ENCODE measurements at places on chromosomes 3 and 15.

DNA sequence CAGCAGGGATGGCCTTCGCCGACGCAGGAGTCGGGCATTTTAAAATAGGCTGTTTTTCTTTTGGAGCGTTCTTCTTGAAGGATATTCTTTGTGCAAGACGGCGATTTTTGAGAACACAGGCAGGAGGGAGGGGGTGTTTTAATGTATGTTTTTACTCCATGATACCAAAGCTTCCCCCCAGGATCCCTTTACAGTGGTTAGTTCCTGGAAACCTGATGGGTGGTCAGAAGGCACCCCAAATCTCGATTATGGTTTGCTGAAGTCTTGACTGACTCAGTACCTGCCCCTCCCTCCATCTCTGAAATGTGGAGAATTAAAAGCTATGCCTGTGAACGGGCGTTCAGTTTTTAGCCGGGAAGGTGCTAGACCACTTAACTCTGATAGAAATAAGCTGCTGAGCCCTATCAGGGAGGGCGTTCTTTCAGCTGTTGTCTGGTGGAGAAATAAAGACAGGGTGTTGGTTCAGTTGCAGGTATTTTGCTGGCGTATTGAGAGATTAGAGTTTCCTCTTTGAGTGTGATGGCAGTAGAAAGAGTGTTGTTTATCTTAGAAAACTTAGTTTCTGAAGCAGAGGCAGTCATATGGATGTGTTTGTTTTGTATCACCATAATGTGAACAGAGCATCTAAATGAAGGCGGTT lies 3.4 kb downstream of the IGF1R start:
- no peak for DNase-seq

DNA sequence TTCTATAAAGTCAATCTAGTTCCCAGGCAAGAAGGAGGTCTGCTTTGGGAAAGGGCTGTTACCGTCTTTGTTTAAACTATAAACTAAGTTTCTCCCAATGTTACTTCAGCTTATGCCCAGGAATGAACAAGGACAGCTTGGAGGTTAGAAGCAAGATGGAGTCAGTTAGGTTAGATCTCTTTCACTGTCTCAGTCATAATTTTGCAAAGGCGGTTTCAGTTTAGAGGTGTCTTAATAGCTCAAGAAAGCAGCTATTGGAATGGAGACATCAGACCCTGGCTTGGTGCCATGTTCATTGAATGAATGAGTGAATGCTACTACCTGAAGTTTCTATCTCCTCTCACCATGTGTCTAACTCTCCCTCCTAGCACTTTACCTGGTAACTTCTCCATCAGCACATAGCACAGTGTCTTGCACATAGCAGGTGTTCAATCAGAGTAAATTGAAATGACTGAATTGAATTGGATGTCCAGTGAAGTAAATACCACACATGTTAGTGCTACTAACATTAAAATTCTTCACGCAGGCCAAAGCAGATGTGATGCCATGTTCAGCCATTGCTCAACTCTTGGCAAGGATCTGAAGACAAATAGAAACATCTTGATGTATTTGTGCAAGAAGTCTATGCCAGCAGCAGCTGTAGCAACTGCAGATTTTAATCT lies 28.2 kb downstream of the CLEC3B start:
- no peak for DNase-seq

GRCh38 chr3:55091381-55092225 lies 163.7 kb upstream of the LRTM1 start:
- no peak for DNase-seq

DNA sequence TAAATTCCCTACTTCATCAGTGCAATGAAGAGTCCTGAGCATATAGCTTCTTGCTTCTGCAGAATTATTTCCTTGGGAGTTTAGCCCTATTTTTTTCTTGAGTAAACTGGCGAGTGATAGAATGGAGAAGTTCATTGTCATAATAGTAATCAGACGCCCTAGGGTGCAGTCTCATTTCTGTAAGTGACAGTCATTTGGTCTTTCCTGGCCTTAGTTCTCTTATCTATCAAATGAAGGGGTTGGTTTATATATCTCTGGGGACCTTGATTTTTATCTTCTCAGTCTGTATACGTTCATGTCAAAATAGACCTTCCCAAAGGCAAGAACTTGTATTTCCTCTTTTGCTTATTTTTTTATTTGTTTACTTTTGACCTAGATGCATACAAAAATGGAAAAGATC lies 9.9 kb upstream of the ALPK3 start:
- no peak for DNase-seq

GRCh38 chr15:75230551-75231371 lies 27.4 kb upstream of the GOLGA6C start:
- no peak for DNase-seq

DNA sequence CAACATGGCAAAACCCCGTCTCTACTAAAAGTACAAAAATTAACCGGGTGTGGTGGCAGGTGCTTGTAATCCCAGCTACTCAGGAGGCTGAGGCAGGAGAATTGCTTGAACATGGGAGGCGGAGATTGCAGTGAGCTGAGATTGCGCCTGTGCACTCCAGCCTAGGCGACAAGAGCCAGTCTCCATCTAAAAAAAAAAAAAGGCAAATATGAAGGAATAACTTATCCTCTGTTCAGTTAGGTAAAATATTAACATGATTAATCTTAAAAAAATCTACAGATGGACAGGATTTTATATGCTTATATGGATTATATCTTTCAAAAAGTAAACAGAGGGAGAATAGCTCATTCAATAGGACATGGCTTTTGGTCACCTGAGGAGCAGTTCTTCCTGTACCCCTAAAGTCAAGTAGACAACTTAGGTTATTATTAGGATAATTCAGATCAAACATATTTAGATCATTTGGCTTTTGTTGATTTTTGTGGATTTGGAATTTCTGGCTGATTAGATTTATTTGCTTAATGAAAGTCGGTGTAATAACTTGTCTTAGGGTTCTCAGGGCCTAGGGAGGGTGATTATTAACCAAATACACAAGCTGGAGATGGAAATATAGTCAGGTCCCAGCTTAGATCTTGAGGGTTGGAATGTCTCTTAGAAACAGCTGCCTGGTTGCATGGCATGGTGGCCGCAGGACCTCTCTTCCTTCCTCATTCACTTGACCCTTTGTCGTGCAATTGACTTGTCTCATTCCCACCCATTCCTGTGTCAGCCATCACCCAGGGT lies 82.1 kb upstream of the ONECUT1 start:
- no peak for DNase-seq

GRCh38 chr3:184241447-184242296 lies 7.1 kb downstream of the ALG3 start:
- DNase-seq = no peak

GRCh38 chr15:83733206-83733605 lies 79.3 kb downstream of the ADAMTSL3 start:
- DNase-seq = no peak

DNA sequence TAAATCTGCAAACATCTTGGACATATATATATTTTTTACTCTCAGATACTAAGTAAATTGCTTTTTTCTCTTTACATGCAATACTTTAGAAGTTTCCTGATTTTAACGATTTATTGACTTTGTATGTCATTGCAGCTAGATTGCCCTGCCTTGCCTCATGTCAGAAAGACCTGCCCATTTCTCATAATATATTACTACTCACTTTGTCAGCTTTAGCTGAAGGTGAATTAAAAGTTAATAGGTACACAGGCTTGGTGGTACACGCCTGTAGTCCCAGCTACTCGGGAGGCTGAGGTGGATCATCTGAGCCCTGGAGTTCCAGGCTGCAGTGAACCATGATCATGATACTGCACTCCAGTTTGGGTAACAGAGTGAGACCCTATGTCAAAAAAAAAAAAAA lies 52.8 kb downstream of the PLS1 start:
- no peak for DNase-seq

DNA sequence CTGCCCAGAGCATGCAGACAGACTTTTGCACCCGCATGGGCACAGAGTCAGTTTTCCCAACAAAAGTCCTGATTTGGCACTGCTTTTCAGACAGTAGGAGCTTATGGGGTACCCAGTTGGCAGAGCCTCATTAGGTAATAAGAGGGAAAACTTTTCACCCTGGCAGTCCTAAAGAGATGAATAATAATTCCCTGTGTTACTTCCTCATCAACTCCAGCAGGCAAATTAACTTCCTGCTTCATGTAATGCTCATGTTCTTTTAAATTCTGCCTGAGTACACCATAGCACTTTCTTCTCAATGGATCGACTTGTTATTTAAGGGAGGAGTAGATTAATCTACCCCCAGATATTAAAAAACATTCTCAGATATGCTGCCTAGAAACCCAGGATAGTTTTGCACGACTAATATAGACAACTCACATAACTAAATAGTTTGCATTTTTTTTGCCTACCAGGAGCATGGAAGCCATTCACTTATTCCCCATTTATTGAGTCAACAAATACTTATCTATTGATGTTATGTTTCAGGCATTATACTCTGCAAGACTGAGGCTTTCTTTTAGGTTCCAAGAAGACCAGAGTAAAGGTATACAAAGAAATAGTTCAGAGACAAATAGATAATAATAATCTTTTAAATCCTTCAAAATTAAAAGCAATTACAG lies 214.5 kb downstream of the KCNMB2 start:
- no peak for DNase-seq

- DNase-seq = no peak
Observed at GRCh38 chr3:118533676-118534075, 501.0 kb downstream of the IGSF11 start.

GRCh38 chr3:112774293-112774926 lies 72.3 kb downstream of the CD200R1L start:
- DNase-seq = no peak

DNA sequence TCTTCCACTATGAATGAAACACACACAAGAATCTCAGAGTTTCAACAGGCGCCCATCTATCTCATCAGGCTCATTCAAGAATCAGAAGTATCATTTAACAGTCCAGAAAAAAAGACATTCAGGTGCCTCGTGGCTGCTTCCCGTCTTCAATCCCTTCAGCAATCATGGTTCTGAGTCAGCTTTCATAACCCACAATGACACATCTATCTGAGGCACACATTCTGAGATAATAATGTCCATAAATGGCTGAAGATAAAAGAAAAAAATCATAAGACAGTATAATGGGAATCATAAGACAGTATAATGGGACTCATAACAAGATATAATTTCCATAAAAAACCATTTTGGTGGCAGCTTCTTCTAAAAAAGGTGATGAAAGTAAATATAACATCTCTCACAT lies 52.4 kb downstream of the TNIK start:
- no peak for DNase-seq

DNA sequence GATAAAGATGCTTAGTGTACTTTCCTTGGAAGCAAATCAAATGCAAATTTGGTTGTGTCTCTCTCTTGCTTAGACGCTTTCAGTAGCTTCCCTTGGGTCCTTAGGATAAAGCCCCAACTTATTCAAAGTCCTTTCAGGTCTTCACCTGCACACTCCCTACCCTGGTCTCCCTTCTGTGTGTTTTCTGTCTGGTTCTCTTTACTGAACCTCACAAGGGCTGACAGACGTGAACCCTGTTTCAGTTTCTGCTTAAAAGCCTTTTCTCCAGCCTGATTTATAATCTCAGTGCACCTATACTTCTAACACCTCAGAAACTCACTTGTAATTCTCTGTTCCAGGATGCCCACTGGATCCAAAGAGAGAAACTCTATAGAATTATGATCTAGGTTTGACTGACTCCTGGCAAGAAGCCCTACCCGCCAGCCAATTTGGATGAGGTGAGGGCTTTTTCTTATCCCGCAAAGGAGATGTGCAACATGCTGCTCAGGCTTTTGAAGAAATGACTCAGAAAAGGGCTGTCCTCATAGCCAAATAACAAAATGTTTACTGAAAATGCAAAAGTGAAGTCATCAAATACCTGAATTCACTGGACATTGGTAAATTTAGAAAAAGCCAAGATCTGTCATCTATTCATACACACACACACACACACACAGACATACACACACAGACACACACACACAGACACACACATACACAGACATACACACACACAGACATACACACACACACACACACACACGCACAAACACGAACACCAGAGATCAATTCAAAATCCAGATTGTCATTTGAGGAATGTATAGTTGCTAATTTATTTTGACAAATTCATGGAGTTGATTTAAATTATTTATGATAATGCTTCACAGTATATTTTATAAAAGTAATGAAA lies 102.4 kb upstream of the EOMES start:
- DNase-seq = no peak

GRCh38 chr3:49665822-49666519 lies 8.2 kb upstream of the APEH start:
- no peak for DNase-seq

GRCh38 chr3:74491874-74492273 lies 122.6 kb downstream of the CNTN3 start:
- no peak for DNase-seq

GRCh38 chr3:106962993-106963392 lies 414.2 kb upstream of the CCDC54 start:
- DNase-seq = no peak

GRCh38 chr15:31387092-31387478 lies 60.5 kb downstream of the KLF13 start:
- no peak for DNase-seq

DNA sequence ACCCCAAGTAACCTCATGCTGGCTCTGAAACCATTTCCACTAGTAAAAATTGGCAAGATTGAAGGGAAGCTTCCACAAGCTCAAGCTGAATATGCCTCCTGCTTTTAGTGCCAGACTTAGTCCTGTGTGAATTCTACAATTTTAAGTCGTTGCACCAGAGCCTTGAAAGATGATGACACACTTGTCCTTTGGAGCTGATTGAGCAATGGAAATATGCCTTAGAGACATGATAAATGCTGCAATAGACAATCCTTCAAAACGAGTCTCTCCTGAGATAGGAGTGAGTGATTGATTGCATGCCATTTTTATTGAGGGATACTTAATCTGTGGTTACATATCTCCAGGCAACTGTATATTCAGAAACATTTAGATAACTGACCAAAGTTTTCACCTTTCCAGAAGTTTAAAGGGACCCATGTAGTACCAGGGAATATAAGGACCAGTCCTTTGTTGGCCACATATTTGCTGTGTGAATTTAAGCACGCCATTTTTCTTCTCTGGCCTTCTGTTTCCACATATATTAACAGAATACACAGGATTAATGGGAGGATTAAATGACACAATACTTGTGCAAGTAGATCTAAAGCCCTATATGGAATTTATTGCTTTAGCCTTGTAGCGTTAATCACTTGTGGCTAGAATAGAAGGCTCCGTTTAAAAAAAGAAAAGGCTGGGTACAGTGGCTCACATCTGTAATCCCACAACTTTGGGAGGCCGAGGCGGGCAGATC lies 65.1 kb downstream of the PPARG start:
- DNase-seq = no peak

DNA sequence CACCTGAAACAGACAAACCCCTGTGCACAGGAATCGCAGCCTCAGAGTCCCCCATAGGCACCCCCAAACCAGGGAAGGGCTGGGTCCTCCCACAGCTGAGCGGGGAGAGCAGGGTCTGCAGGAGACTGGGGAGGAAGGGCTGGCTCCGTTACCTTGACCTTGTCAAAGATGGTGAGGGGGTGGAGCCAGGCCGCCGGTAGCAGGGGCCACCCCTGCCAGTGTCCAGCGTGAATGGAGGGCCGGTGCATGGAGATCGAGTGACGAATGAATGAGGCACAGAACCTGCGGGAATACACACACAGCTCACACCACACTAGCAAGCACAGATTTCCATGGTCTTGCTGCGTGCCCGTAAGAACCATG lies 102.2 kb downstream of the TMEM266 start:
- DNase-seq = no peak

Measured in CD4-positive, alpha-beta T cell treated with Interferon gamma for 1 hour (primary cell).